ENCODE measurements at places on chromosomes 4 and X.

- DNase-seq: no peak
Measured at GRCh38 chr4:6965329-6965728, 55.7 kb downstream of the TBC1D14 start.

GRCh38 chr4:107008115-107008514 lies 28.0 kb downstream of the DKK2 start:
- no peak for DNase-seq

GRCh38 chr4:48228949-48229348 lies 40.7 kb downstream of the TEC start:
- no peak for DNase-seq

GRCh38 chrX:51408462-51408861 lies 75.8 kb downstream of the NUDT10 start:
- DNase-seq: no peak

- DNase-seq: no peak
Measured at GRCh38 chr4:124234771-124235170, 477.8 kb downstream of the ANKRD50 start.

- DNase-seq: no peak
Measured at GRCh38 chr4:96827086-96827485, 987.2 kb downstream of the PDHA2 start.

GRCh38 chr4:185480016-185480732 lies 8.6 kb upstream of the CCDC110 start:
- no peak for DNase-seq

DNA sequence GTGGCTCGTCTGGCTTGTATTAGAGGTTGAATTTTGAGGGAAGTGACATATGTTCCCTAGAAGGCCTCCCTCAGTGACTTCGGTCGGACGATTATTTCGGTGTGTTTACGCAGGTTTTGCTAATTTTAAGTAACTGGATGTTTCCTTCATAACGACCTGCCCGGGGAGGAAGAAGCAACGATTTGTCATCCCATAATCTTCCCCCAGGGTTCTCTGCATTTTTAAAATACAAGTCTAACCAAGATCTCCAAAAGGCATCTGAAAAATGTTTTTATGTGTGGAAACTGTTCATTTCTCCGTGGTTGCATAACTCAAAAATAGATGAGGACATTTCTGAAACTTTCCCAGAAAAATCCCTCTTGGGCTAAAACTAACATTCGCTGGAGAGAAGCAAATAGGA lies 195.4 kb downstream of the SHOX start:
- DNase-seq: no peak

DNA sequence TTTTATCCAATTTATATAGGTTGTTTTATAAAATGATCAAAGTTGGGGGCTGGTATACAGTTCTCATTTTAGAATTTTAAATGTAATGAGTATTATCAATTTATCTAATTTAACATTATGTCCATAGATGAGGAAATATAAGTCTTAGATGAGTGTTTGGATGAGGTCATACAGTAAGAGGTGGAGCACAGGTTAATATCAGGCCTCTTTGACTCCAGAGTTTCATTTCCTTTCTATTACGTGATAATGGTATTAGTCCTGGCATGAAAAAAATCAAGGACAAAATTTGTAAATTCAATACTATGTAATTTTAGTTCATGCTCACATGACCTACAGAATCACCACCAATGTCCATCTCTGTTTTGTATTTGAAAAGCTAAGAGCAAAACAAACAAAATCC lies 269.8 kb downstream of the FSTL5 start:
- no peak for DNase-seq

DNA sequence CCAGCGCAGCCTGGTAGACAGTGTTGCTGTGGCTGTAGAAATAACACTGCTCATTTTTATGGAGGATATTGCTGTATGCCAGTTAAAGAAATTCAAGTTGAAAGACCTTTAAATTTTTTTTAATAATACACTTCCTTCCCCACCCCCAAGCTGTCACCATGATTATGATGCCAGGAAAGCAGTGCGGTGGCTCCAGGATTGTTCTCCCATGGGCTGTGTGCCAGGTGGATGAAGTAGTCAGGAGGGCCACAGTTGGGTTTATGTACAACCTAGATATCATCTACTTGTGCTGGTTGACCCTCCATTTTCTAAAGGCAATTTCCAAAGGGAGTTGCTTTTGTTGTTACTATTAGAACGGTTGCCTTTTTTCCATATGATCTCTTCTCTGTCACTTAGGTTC lies 136.6 kb downstream of the AFF1 start:
- no peak for DNase-seq
